CD4-positive, alpha-beta T cell treated with Interleukin-6 at 100 ng/mL for 8 hours (primary cell): ENCODE measurements at places on chromosomes 6 and 20.

DNA sequence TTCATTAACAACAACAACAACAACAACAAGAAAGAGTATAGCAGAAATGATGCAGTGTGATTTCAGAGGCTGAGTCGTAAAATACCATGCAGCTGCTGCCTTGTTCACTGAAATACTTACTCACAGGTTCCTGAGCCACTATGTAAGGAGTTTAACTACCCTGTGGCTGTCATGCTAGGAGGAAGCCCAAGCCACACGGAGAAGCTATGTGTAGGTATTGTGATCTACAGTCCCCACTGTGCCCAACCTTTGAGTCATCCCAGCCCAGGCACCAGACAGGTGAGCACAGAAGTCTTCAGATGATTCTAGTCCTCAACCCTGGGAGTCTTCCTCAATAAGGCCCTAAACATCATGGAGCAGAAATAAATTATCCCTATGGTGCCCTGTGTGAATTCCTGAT, 14.6 kb upstream of the RALY start:
- no peak for DNase-seq

DNA sequence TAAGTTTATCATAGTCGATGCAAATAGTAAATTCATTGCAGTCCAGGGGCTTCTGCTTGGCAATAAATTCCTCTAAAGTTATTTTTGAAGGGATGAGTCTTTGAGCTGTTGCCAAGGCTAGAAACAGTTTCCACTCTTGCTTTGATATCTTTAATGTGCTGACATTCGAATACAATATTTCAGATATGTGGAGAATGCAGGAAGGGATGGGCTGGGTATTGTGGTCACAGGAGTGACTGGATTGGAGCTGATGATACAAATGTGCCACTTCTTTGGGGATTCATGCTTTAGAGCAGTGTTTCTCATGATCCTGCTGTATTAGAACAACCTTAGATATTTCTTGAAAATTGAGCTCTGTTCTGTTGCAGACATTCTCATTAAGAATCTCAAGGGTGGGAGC, 139.0 kb downstream of the PRDM13 start:
- DNase-seq, result no peak

DNA sequence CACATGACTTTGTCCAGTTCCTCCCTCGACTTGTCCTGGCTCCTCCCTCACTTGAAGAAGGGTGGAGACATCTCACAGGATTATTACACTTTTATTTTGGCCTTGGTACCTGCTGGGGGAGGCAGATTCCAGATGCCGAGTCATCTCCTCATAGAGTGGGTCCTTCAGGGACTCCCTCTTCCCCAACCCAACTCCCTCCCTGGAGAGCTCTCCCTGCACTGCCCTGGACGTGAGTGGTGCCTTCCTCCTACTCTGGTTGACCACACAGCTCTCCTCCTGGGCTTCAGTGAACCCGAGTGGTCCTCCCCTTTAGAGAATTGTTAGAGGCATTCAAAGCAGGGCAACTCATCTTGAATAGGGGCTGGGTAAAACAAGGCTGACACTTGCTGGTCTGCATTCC, 40.9 kb upstream of the MC3R start:
- no peak for DNase-seq

GRCh38 chr6:29602564-29603361, 17.8 kb downstream of the OR2H2 start:
- no peak for DNase-seq

- DNase-seq, result no peak
Measured at GRCh38 chr6:133512410-133513016, 271.4 kb downstream of the EYA4 start.

DNA sequence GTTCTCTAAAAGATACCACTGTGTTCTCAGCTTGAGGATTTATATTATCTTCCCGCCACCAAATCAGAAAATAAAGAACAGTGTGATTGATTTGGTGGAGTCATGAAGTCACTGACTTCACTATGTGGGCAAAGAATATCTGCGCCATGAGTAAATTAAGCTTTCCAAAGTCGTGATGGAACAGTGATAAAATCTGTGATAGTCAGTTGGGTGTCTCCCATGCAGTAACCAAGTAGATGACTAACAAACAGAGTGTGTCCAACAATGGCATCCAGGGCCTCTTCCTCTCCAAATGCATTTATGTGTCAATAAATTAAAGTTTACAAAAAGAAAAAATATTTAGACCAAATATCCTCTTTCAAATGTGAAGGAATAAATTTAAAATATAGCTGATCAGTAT, 87.0 kb upstream of the DST start:
- no peak for DNase-seq

DNA sequence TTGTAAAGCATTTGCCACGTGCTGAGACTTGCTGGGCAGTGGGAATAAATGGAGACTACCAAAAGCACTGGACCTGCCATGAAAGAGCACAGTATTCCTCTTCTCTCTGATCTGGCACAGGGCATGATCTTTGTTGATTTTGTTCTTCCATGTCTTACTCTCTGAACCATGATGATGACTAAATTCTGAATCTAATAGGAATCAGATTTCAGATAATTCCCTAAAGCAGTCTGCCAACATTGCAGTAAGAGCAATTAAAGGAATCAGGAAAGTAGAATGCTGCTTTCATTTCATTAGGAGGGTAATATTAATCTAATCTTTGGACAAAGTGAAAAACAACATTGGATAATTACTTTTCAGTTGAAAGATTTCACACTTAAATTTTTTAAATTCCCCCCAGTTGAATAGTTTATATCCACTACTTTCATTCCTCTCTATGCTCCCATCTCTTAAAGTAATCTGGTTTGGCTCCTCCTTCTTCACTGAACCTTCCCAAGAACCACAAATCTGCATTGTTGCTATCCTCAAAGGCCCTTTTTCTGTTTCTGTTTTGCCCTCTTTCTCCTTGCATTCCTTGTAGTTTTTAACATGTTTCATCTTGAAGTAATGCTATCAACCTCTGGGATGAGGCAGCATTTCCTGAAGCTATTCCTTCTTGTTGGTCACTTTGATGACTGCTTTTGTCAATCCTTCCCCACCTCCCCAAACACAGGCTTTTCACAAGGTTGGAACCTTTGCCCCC, 243.2 kb upstream of the TENT5A start:
- DNase-seq, result no peak

- no peak for DNase-seq
Measured at GRCh38 chr20:23923891-23924435, 44.4 kb upstream of the CST5 start.

GRCh38 chr6:137084090-137084489, 39.3 kb upstream of the IL20RA start:
- DNase-seq, result no peak

GRCh38 chr6:164763788-164764187, 545.6 kb downstream of the C6orf118 start:
- no peak for DNase-seq

DNA sequence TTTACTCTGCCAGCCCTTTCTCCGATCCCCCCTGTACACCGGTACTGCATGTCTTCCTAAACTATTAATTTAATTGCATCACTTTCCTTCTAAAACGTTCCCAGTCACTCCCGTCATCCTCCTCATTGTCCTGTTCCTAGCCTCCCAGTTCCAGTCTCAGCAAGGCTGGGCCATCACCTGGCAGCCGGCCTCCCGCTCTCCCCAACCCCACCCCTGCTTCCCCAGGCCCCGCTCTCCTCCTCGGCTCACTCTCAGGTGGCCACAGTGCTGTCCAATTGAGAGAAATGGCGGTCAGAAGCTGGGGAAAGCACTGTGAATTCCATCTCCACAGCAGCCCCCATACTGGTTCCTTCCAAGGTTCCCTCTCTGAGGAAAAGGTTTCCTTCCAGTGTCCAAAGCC, 8.9 kb downstream of the PDE10A start:
- no peak for DNase-seq

DNA sequence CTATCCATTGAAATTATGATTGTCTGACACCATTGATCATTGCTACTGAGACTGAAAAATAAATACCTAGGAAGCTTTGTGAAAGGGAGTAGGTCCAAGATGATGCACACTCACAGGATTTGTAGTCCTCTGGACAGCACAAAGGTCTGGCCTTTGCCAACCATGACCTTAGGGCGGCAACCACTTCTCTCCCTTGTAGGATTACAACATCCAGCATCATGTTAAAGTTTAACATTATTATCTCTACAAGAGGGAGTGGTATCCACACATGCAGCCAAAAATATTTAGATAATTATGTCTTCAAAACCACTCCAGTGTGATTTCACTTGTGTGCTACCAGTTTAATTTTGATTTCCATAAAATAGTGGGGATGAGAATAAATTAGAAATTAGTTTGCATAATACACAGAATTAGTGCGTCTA, 51.1 kb upstream of the NHSL1 start:
- DNase-seq, result no peak

DNA sequence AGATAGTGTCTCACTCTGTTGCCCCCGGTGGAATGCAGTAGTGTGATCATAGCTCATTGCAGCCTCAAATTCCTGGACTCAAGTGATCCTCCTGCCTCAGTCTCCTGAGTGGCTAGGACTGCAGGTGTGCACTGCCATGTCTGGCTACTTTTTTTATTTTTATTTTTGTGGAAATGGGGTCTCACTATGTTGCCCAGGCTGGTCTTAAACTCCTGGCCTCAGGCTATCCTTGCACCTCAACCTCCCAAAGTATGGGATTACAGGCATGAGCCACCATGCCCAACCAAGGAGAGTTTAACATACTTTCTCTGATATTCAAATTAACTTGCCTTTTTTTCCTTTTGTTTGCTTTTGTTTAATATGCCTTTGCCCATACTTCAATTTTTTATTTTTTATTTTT, 10.4 kb upstream of the ACTR5 start:
- DNase-seq, result no peak
